ENCODE measurements at places on chromosomes 3 and 15.
A peak's percentile ranks its signal among the peaks of the same experiment; 100 is the strongest.

- no peak for DNase-seq
- H3K4me1 ChIP-seq: no peaks in the 10 kb centered on the region
- no peak overlapping the region for H3K4me3 ChIP-seq
- H3K27me3 ChIP-seq: peaks cover 4% of the 10 kb centered on the region
- no peaks in the 10 kb centered on the region for H3K36me3 ChIP-seq
- no peak overlapping the region for H3K27ac ChIP-seq
Observed at GRCh38 chr3:122936335-122936734, 91.2 kb downstream of the SEMA5B start.

DNA sequence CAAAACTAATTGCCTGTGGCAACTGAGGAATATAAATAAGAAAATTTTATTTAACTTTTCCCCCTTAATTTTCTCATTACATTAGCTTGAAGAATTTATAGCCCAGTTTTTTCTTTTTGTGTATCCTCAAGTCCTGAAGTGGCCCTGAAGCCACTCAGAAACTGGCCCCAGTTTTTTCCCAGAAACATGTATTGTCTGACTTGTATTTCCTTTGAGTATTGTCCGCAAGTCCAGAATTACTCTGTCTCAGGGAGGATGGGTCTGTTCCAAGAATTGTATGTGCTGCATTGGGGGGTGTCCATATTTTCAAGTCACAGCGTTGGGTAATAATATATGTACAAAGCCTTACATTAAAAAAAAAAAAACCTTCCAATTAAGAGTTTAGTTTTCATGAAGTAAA is 149.7 kb upstream of the IL12A start:
- H3K36me3 ChIP-seq: no peaks in the 10 kb centered on the region
- no peak for DNase-seq
- no peak overlapping the region for H3K4me3 ChIP-seq
- peaks cover 19% of the 10 kb centered on the region for H3K27me3 ChIP-seq
- H3K27ac ChIP-seq: no peak overlapping the region

- H3K27ac ChIP-seq: no peak overlapping the region
- no peak overlapping the region for H3K4me3 ChIP-seq
- no peaks in the 10 kb centered on the region for H3K27me3 ChIP-seq
- DNase-seq: no peak
- no peaks in the 10 kb centered on the region for H3K36me3 ChIP-seq
- no peaks in the 10 kb centered on the region for H3K4me1 ChIP-seq
Observed at GRCh38 chr15:77547801-77548588, 84.7 kb downstream of the LINGO1 start.

GRCh38 chr15:89829161-89829560 is 14.5 kb upstream of the ANPEP start:
- no peak overlapping the region for H3K4me3 ChIP-seq
- H3K4me1 ChIP-seq: no peaks in the 10 kb centered on the region
- H3K27me3 ChIP-seq: no peaks in the 10 kb centered on the region
- DNase-seq: no peak
- no peak overlapping the region for H3K27ac ChIP-seq

DNA sequence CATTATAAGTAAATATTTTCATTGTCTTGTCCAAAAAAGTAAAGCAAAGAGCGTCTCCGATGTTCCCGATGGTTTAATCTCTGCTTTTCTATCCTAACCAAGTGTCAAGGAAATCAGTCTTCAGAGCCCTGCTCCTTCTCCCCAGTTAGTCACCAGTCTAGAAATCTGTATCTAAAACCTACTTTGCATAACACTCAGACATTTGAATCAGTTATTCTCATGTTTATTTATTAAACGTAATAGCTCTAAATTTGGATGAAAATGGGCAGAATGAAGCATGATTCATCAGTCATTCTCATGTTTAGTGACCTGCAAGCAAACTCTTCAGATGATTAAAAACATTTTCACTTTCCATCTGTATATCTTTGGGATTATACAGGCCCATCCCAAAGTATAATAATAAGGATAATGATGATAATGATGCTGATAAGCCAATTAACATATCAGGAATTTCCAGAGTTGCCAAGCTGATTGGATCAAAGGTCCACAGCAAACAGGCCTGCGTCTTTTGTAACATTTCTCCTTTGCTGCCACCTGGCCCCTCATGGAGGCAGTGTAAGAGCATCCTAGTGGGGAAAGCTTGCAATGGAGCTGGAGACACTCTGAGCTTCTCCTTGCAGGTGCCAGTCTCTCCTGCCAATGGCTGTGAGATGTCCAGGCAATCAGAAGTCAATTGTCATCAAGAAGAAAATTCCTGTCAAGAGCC is 273.9 kb downstream of the IGSF11 start:
- H3K4me3 ChIP-seq: no peak overlapping the region
- no peak for DNase-seq
- no peaks in the 10 kb centered on the region for H3K36me3 ChIP-seq
- no peaks in the 10 kb centered on the region for H3K27me3 ChIP-seq

DNA sequence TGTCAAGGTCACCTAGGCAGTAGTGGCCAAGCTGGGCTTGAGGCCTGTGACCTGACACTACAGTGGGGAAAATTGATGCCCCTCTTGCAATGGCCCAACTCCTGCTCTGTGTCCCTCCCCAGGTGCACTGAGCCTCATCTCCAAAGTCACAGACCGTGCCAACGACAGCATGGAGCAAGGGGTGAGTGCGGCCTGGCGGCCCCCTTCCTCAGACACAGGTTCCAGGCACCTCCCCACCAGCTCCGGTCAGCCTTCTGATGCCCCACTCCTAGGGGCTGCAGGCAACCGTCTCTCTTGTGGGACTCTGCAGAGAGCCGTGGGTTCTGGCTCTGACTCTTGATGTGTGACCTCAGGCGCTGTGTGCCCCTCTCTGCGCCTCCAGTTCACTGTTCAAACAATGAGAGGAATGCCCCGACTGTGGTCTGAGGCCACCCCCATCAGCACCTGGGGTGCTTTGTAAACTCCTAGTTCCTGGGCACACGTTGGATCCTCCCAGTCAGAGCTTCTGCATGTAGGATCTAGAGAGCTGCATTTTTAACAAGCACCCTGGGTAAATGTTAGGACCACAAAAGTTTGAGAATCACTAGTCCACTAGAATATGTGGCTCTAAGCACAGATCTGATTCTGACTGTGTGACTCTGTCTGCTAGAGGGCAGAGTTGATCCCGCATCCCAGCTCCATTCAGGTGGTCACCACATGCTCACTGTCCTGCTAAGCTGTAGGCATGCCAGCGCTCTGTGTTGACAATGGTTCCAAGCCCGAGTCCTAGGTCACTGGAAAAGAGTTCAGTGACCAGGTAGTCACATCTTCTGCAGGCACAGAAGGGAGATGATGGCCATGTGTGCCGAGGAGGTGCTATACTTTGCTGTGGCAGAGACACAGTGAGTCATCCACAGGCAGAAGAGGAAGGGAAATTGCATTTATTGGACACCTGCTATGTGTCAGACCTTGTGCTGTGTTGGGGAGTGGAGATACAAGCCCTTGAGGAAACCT is 46.2 kb upstream of the NR2C2 start:
- H3K27me3 ChIP-seq: peaks cover 4% of the 10 kb centered on the region
- H3K4me3 ChIP-seq: no peak overlapping the region
- no peak for DNase-seq
- H3K36me3 ChIP-seq: peaks cover 2% of the 10 kb centered on the region
- no peaks in the 10 kb centered on the region for H3K4me1 ChIP-seq

DNA sequence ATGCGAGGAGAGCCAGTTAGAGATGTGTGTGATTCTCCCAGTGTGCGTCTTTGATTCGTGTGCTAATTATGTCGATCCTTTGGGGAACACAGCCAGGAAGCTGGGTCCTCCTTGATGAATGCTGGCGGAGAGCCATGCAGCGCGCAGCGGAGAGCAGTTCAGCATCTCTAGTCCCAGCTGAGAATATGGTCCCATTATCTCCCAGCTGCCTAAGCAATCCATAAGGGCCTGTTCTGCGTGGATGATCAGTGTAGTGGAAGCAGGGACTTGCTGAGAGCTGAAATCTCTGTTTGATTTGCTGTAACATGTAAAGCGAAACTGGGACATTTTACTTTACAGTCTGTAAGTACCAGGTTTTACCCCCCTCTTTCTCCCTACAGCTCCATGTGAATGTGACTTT is 412.7 kb downstream of the CNTN4 start:
- H3K4me1 ChIP-seq: no peaks in the 10 kb centered on the region
- peaks cover 4% of the 10 kb centered on the region for H3K27me3 ChIP-seq
- no peak overlapping the region for H3K4me3 ChIP-seq
- no peaks in the 10 kb centered on the region for H3K36me3 ChIP-seq

GRCh38 chr3:71241981-71242560 is 341.5 kb downstream of the FOXP1 start:
- H3K27ac ChIP-seq: peak overlapping the region; percentile 13
- peaks cover 59% of the 10 kb centered on the region for H3K4me1 ChIP-seq
- peaks cover 11% of the 10 kb centered on the region for H3K36me3 ChIP-seq
- no peak overlapping the region for H3K4me3 ChIP-seq
- no peak for DNase-seq

DNA sequence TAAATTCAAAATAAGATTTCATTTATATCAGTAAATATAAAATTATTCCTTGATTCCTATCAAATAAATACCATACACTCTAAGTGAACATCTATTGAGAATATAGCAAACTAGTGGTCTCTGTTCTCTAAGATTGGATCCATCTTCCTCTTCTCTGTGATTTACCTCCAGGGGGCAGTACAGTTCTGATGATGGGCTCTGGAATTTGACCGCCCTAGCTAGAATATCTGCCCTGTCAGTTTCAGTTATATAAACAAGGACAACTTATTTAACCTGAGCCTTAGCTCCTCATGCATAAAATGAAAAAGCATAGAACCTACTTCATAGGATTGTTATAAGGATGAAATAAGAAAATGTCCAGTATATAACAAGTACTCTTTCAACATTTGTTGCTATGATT is 171.1 kb upstream of the CCDC54 start:
- no peaks in the 10 kb centered on the region for H3K36me3 ChIP-seq
- H3K4me1 ChIP-seq: no peaks in the 10 kb centered on the region
- H3K27me3 ChIP-seq: peaks cover 7% of the 10 kb centered on the region
- H3K4me3 ChIP-seq: no peak overlapping the region

DNA sequence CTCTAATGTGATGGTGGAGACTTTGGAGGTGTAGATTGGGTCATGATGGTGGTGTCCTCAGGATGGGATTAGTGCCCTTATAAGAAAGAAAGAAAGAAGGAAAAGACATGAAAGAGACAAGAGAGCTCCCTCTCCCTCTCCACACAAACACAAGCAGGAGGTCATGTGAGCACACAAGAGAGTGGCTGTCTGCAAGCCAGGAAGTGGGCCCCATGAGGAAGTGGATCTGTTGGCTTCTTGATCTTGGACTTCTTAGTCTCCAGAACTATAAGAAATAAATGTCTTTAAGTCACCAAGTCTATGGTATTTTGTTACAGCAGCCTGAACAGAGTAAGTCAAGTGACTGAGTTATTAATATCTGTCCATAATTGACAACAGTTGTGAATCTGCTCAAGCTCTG is 17.1 kb downstream of the IQCB1 start:
- no peak overlapping the region for H3K27ac ChIP-seq
- H3K36me3 ChIP-seq: peaks cover 79% of the 10 kb centered on the region
- no peak for DNase-seq

DNA sequence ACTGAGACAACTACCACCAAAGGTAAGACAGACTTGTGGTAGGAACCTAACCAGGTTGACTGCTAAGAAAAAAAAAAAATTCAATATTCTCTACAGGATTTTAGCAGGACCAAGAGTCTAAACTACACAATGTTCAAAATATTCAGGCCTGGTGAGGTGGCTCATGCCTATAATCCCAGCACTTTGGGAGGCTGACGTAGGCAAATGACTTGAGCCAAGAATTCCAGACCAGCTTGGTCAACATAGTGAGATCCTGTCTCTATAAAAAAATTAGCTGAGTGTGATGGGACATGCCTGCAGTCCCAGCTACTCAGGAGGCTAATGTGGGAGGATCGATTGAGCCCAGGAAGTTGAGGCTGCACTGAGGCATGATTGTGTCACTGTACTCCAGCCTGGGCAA is 341.6 kb upstream of the WNT5A start:
- DNase-seq: no peak
- no peaks in the 10 kb centered on the region for H3K4me1 ChIP-seq
- H3K36me3 ChIP-seq: no peaks in the 10 kb centered on the region
- H3K27me3 ChIP-seq: no peaks in the 10 kb centered on the region
- no peak overlapping the region for H3K27ac ChIP-seq

DNA sequence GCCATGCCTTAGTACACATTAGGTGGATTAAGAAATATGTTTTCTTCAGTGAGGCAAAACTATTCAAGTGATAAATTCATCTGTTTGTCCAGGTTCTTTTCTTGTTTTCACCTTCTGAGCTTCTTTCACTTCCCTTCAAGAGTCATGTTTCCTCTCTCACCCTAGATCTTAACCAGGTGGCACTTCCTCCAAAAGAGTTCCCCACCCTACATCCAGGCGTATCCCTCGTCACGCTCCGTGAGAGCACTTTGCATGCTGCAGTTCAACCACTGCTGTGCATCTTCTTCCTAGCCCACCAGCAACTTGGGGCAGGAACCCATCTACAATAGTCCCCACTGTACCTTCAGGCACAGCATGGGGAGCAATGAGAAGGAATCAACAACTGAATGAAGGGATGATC is 28.9 kb downstream of the OSBPL10 start:
- H3K36me3 ChIP-seq: peaks cover 3% of the 10 kb centered on the region
- no peak for DNase-seq

DNA sequence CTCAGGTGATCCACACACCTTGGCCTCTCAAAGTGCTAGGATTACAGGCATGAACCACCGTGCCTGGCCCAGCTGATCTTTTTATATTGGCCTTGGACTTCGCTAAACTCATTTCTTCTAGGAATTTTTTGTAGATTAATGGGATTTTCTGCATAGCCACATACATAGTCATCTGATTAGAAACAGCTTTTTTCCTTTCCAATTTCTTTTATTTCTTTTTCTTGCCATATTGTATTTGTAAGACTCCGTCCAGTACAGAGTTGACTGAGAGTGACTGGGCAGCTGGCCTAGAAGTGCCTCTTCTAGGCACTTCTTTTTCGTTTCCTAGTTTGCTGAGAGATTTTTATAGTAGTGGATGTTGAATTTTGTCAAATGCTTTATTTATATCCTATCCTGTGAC is 37.4 kb downstream of the ARIH1 start:
- no peak for DNase-seq
- H3K4me1 ChIP-seq: peaks cover 45% of the 10 kb centered on the region
- H3K27ac ChIP-seq: no peak overlapping the region

GRCh38 chr3:42756681-42757213 is 16.3 kb downstream of the CCDC13 start:
- no peaks in the 10 kb centered on the region for H3K4me1 ChIP-seq
- H3K36me3 ChIP-seq: no peaks in the 10 kb centered on the region
- no peak for DNase-seq
- H3K27me3 ChIP-seq: peaks cover 2% of the 10 kb centered on the region
- H3K4me3 ChIP-seq: no peak overlapping the region
- no peak overlapping the region for H3K27ac ChIP-seq

DNA sequence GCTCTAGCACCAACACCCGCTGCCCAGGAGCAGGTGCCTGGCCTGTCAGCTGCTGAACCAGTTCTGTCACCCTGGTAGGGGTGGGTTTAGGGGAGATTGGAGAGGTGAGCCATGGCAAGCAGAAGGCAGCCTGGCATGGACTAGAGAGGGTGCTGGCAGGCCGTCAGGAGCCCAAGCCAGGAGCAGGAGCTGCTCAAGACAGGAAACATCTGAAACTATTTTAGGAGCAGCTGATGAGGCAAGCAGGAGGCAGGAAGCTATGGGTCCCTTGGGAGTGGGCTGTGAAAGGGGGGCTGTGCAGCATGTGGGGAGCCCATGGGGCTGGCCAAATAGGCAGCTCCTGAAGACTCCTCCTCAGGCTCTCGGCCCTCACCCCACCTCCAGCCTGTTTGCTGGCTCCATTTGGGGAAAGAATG is 2.3 kb downstream of the INKA1 start:
- H3K36me3 ChIP-seq: peaks cover 5% of the 10 kb centered on the region
- peaks cover 10% of the 10 kb centered on the region for H3K27me3 ChIP-seq
- peak overlapping the region; percentile 55 for H3K27ac ChIP-seq
- DNase-seq: no peak
- H3K4me3 ChIP-seq: no peak overlapping the region
